H9 (cell line): ENCODE measurements at places on chromosomes 12 and 14.

DNA sequence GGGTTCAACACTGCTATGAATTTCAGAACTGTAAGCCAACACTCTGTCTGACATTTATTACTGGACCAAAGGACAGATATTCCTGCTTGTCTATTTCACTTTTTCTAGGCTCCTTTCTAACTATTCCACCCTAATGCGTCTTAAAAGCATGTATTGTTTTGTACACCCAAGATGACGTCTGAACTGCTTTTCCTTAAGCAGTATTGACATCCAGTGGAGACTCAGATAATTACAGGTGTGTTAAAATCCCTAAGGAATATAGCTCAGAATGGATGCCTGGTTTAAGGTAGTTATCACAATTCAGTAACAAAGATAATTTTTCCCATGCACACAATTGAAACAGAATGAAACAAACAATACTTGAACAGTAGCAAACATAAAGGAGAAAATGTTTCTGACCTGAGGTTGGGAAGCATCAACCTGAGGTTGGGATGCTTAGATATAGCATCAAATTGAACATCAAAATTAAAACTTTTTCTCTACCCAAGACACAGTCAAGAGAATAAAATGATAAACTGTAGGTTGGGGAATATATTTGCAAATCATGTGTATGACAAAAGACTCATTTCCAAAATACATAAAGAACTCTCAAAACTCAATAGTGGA, 93.7 kb upstream of the PTPRR start:
- no peak for DNase-seq

DNA sequence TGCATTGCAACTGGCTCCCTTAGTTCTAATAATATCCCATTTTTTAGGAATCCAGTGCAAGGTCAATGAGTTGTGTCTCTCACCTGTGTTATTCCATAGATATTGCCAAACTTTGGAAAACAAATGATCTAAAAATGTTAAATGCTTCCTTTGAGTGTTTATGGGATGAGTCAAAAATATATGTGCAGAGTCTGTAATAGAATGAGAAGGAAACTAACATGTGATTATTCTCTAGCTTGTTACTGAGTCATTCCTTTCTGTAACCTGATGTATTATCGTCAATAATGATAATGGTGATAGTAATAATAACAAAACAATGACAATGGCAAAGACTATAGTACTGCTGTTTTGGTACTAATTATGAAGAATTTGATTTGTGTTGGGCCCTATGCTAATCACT, 11.5 kb downstream of the ACSS3 start:
- no peak for DNase-seq

- DNase-seq, result no peak
Measured at GRCh38 chr12:96409731-96410130, 9.5 kb upstream of the CDK17 start.

- no peak for DNase-seq
Measured at GRCh38 chr14:106280876-106281275, 754.5 kb downstream of the TMEM121 start.

- DNase-seq, result peak; percentile 40
Measured at GRCh38 chr12:101697930-101698799, 725 bp downstream of the CHPT1 start.

DNA sequence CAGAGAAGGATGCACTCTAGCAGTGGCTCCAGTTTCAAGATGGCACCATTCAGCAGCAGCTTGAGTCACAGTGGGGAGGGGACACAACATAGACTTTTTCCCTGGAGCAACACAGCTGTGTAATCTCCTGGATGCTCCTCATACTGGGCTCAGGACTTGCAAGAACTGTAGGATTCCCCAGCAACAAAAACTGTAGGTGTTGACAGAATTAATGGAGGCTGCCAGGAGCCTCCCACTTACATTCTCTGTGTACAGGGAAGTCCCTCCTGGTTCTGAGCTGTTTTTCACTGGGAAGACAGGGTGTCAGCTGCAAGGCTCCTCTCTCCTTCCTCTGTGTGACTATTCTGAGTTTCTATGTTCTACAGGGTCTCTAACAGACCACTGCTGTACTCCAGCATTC, 217.9 kb downstream of the KIF21A start:
- no peak for DNase-seq

DNA sequence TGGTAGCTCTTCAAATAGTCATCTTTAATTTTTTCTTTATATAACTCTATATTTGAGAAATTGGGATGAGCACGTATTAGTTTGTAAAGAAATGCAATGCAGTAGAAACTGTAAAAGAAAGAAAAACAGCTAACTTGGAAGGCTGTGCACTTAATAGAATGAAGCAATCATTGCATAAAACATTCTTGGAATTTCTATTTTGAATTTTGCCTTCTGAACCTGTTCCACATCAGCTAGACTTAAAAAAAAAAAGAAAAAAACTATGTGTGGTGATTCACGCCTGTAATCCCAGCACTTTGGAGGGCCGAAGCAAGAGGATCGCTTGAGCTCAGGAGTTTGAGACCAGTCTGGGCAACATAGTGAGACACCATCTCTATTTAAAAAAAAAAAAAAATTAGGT, 29.4 kb downstream of the SCN8A start:
- no peak for DNase-seq

DNA sequence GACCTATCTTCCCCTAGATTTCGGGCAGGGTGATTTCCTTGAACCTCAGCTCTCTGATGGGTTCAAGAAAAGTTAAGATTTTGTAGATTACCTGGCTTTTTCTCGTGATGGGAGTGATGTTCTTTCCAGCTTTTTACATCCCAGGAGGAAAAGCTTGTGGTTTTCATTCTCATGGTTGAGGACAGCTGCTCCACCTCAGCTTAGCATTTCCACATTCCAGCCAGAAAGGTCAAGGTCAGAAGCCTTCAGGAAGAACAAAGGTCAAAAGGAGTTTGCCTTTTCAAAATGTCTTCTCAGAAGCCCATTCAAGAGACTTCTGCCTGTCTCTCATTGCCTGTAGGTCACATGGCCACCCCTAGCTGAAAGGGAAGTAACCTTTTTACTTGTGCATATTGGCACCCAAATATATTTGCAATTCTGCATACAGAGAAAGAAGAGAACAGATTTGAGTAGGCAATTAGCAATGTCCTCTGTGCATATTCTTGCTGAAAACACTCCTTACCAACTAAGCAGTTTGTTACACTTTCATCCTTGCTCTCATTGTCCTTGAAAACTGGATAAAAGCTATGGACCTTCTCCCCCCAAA, 6.6 kb upstream of the ADGRD1 start:
- DNase-seq, result no peak

DNA sequence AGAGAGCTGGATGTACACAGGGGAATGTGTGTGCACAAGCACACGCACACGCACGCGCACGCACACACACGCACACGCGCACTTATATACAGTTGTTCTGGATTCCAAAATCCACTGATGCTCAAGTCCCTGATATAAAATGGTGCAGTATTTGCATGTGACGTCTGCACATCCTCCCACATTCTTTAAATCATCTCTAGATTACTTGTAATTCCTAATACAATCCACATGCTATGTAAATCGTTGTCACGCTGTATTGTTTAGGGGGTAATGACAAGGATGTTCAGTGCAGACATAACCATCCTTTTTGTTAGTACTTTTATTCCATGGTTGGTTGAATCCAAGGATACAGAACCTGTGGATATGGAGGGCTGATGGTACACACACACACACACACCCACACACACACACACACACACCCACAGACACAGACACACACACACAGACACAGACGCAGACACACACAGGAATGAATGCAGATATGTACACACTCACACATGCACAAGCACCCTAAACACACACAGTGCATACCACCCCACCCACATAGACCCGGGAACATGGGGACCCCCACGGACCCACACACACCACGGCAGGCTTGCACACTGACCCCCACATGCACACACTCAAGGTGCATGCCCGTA, 188.5 kb upstream of the PRMT8 start:
- DNase-seq, result no peak

GRCh38 chr14:92905667-92906066, 17.3 kb upstream of the CHGA start:
- DNase-seq, result no peak

DNA sequence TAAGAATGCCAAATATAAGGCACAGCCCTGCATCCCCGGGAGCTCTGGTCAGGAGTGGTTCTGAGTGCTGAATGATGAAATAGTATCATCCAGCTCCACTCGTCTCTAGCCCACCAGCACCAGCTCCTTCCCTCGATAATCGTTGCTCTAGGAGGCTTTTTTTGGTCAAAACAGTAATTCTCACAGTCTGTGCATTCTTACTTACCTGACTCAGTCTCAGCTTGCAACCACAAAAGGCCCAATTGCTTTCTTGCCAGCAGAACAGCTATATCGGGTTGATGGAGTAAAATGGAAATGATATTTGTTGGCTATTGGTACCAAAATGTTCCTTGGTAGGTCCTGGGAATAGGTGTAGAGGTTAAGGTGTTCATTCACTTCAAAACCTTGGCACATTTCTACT, 94.8 kb downstream of the BMP4 start:
- DNase-seq, result no peak

DNA sequence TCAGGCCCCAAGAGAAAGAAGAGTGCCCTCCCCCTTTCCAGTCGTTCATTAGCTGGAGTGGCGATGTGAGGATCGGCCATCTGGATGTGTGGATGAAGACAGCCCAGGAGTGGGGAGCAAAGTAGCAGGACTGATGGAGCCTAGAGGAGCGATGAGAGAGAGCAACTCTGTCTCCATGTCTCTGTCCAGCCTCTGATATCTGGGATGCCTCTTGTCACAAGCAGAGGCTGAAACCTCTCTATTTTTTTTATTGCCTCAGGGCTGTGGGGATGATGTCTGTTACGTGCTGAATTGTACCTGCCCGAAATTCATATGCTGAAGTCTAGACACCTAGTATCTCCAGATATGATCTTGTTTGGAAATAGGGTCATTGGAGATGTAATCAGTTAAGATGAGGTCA, 2.7 kb downstream of the SERPINA11 start:
- DNase-seq, result no peak

GRCh38 chr12:110937104-110937641, 16.8 kb upstream of the MYL2 start:
- peak; percentile 97 for DNase-seq

DNA sequence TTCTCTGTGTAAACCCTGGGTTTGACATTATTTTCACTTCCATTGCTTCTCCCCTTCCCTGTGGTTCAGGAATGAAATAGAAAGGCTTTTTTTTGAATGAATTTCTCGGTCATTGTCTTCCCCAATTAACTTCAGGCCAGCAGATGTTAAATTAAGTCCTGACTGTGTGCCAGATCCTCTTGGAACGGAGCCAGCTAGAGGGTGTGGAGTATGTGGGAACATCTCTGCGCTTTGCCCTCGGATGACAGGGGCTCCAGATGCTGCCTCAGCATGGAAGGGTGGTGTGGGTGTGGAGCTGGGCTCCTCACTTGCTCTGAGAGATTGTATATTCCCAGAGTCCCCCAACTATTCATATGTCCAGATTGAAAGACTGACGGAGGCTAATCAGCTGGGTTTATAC, 13.1 kb downstream of the KRT85 start:
- DNase-seq, result no peak

GRCh38 chr12:57247041-57247440, 3.9 kb downstream of the STAC3 start:
- DNase-seq, result peak; percentile 64

DNA sequence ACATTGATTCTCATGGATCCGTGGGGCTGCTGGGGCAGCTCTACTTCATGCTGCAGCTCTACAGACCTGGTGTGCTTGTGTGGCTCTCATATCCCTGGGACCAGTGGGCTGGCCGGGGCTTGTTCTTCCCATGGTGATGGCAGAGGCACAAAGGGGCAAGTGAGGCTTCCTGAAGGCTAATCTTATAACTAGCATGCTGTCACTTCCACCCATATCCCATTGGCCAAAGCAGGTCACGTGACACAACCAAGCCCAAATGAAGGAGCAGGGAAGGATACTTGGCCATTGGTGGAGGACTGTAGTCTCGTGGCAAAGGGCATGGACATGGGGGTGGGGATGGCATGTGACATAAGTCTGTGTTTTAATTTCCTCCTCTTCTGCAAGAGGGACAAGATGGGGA, 9.9 kb downstream of the PLBD2 start:
- no peak for DNase-seq

DNA sequence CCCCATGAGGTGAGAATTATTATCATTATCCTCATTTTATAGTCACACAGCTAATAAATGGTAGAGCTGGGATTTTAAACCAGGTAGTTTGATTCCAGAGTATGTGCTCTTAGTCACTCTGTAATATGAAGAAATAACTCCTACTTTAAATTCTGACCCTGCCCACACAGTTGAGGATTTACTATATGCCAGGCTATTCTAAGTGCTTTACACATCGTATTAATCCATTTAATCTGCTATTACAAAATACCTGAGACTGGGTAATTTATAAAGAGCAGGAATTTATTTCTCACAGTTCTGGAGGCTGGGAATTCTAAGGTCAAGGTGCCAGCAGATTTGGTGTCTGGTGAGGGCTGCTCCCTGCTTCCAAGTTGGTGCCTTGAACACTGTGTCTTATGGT, 19.6 kb upstream of the WIF1 start:
- DNase-seq, result no peak

DNA sequence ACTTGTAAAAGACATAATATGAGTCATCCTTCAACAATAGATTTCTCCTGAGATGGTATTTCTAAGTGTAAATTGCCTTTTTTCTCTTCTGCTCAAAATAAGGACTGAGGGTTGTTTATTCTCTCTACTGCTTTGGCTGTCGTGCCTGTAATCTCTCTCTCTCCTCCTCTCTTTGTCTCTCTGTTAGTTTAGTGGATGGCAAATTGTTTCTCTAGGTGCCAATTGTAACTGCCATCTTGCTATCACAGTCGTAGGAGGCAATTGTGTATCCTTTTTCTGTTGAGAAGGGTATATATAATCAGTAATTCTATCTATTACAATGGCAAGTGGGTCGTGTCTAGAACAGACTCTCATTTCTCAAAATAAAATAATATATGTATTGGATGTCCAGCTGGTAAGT, 545.0 kb upstream of the FBXO33 start:
- no peak for DNase-seq

- DNase-seq, result peak; percentile 56
Measured at GRCh38 chr12:130162745-130163460, 639 bp downstream of the FZD10 start.

- no peak for DNase-seq
Measured at GRCh38 chr12:116136340-116136739, 141.2 kb downstream of the MED13L start.

- DNase-seq, result no peak
Measured at GRCh38 chr12:20716985-20717384, 21.9 kb downstream of the SLCO1C1 start.

DNA sequence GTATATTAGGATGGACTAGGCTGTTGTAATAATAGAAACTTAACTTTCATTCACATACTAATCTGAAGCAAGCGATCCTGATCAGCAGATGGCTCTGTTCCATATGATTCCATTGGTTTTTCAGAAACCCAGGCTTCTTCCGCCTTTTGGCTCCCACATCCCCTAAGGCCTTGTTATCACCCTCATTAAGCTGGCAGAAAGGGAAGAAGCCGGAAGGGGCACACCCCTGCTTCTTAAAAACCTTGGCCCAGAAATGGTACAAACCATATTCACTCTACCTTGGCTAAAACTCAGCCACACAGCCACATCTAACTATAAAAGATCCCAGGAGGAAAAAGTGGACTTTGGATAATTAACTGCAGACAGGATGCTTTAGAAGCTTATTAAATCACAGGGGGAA, 329.2 kb downstream of the PCNX1 start:
- no peak for DNase-seq

- DNase-seq, result no peak
Measured at GRCh38 chr14:83372271-83372670, 1838.6 kb upstream of the SEL1L start.

GRCh38 chr12:1934831-1935230, 16.4 kb upstream of the CACNA2D4 start:
- DNase-seq, result no peak
